ENCODE measurements at places on chromosomes 12 and 14.

DNA sequence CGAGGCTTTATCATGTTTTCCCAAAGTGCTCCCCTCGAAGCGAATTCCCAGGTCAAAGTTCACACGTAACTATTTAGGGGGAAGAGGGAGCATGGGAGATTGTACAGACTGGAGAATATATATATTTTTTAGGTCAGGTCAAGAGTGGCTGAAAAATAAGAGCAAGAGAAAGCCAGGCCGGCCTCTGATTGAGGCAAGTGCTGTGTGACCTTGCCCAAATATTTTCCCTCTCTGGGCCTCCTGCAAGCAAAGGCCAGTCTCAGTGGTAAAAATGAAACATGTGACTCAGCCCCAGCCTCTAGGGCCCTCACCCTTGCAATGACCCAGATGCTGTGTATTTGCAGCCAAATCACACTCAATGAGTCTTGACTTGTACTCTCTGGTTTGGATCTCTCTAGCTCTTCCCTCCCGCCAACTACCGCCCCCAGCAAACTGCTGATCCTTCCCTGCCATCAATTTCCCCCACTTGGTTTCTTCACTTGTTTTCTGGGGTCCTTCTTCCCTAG is 34.1 kb downstream of the SMUG1 start:
- no peak for DNase-seq

GRCh38 chr14:71103662-71104484 is 196.6 kb downstream of the PCNX1 start:
- no peak for DNase-seq

DNA sequence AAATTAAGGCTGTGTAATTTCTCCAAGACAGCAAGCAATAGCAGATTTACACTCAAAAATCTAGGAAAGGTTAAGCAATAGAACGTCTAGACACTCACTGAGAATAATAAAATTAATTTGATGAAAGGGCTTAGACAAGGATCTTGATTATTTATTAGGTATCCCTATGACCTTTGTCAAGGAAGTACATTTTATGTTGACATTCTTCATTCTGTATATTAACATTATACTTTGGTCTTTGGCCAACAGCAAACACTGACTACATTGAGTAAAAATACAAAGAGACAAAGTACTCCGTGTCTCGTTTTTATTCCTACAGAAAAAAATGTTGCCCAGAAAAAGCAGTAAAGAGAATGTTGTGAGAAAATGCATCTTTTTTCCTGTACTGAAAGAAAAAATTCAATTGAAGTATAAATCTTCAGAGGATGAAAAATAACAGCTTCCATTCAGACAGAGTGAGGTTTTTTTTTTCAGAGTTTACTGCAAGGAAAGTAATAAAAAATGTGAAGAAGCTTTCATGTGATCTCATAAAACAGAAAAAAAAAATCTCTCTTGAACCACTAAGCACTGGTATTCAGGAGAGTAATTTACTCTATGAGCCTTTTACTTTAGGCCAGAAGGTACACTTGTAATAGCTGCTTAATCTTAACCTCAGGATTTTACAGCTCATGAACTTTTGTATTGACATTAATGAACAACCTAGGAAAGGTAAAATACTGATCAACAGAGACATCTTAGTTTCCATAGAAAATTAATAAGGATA is 605.0 kb downstream of the FSCB start:
- no peak for DNase-seq

DNA sequence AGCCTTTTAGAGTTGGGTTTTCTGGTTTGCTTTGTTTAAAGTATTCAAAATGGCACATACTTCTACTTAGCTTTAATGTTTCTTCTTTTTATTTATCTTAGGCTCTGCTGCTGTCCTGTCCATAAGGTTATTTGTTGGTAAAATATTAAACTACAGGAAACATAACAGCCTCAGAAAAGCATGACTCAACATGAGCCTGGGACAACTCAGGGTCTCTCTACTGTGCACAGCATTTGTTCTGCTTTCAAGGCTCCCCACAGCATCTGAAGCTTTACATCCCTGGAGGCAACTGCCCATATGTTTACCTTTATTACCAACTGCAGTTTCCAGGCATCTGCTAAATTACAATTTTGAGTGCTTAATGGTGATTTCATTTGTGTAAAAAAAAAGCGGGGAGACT is 954.2 kb upstream of the FBXO33 start:
- no peak for DNase-seq

GRCh38 chr12:57718641-57719528 is 19.7 kb downstream of the AGAP2 start:
- no peak for DNase-seq

- peak; percentile 2 for DNase-seq
Observed at GRCh38 chr14:103188810-103189480, 65.7 kb downstream of the TNFAIP2 start.

DNA sequence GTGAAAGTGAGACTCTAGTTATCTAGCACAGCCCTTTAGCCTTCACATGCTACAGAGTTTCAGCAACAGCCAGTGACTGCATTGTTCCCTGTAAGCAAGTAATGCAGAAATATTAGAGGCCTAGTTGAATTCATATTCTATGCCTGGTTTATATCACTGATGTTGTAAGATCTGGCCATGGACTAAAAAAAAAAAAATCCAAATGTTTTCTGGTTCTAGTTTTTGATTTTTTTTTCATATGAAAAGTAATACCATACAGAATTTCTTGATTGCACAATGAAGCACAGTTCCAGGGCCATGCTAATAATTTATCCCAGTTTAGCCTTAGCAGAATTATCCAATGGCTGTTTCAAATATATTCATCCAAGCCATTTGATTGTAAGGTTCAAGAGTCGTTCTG is 341.5 kb upstream of the DDHD1 start:
- no peak for DNase-seq

GRCh38 chr14:88612981-88613380 is 50.1 kb downstream of the ZC3H14 start:
- DNase-seq = no peak

GRCh38 chr14:50831726-50832168 is 785 bp upstream of the NIN start:
- DNase-seq = no peak

DNA sequence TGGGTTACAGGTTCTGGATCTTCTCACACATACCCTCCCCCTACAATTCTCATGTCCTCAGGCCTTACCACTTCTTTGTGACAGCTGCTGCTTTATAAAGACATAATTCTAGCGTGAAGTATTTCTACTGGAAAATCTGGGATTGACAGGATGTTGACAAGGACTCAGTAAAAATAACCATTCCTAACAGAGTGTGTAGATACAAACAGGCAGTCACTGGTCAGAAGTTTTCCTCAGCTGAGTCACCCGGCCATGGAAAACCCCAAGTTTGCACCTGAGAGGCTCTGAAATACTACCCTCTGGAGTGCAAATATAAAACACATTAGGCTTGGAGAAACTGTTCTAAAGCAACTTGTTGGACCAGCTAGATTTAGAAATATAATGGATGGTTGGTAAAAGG is 54.4 kb downstream of the SPPL3 start:
- no peak for DNase-seq

DNA sequence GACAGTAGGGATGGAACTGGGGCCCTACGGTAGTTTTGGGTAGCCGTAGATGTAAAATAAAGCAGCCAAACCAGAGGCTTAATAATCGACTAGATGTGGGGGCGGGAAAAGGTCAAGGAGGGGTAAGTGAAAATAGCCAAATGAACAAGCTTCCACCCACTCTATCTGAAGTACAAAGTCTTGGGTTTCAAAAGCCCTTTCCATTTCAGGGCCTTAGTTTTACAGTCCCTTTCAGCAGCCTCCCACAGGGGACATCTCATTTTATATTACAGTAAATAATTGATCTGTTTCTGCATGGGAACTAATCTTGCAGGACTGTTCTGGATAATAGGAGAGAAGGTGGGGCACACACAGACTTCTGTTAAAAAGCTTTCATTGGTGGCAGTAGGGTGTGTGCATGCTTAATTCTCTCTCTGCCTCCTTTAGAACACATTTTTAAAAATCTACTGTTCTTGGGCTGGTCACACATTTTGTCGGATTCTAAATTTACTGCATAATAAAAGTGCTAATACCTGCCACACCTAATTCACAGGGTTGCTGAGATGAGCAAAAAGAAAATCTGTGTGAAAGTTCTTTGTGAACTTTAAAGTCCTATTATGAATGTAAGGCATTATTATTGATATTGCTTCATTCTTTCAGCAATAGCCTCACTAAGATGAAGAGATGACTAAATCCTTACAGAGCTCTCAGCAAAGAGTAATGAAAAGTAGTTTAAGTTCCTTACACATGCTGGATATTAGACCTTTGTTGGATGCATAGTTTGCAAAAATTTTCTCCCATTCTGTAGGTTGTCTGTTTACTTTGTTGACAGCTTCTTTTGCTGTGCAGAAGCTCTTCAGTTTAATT is 104.6 kb downstream of the ITPR2 start:
- no peak for DNase-seq

DNA sequence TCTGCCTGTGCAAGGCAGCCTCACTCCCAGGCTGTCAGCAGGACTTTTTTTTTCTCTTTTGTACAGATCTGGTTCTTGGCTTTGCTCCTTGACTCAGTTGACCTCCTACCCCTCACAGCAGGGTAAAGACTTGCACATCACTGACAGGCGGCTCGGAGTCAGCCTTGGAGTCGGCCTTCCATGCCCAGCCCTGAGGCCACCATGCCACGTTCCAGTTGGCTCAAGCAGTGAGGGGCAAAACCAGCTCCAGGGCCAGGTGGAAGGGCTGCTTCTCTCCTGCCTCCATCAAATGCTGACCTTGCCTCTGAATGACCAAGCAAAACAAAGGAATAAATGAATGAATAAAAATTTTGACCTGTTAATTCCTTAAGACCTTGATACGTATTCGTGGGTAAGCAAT is 27.6 kb downstream of the JAG2 start:
- no peak for DNase-seq

- no peak for DNase-seq
Observed at GRCh38 chr12:129028844-129029243, 175.6 kb downstream of the GLT1D1 start.

- DNase-seq = no peak
Observed at GRCh38 chr12:119601877-119602733, 8.5 kb downstream of the TMEM233 start.

DNA sequence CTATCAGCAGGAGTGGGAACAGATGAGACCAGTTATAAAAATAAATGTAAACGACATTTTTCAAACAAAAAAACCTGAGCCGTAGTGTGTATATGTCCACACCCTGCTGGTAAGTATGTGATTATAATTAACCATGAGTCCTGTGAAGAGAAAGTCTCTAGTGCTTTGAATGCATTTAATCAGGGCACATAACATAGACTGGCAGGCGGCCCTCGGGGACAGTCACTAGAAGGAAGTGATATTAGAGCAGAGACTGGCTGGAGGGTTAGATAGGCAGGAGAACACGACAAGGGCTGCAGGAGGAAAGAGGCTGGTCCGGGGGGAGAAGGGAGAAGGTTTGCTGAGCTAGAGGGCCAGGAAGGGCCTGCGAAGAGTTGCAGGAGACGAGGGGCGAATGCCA is 23.8 kb upstream of the ELK3 start:
- no peak for DNase-seq

DNA sequence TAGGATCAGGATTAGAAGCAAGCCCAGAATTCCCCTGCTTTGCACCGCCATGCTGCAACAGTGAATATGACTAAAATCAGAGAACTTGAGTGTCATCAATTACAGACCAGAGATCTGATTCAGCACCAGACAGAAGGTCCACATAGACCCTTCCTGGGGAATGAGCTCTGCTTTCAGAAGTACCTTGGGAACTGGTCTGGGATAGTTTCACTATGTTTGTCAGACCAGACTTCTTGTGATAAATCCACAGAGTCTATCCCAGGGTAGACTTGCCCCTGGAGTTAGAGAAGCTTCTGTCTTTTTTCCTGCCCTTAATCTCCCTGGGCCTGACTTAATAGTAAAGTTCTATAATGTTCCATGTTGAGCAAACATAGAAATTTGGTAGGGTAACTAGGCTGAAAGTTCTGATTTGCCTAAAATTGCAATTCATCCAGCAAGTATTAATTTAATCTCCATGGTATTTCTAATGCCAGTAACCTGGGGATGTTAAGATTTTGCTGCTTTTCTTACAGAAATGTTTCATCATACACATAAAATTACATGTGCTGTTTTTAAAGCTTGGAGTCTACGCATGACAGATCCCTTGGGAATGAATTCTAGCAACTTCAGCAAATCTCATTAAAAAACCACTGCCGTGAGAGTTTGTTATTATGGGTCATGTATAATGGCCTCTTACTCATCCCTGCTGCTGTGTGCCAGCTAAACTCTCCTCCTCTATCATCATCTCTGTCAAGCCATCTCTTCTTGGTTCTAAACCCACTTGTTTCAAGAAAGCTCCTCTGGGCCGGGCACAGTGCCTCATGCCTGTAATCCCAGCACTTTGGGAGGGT is 61.3 kb upstream of the METAP2 start:
- DNase-seq = no peak

GRCh38 chr12:119914666-119915065 is 37.5 kb upstream of the CIT start:
- DNase-seq = no peak

DNA sequence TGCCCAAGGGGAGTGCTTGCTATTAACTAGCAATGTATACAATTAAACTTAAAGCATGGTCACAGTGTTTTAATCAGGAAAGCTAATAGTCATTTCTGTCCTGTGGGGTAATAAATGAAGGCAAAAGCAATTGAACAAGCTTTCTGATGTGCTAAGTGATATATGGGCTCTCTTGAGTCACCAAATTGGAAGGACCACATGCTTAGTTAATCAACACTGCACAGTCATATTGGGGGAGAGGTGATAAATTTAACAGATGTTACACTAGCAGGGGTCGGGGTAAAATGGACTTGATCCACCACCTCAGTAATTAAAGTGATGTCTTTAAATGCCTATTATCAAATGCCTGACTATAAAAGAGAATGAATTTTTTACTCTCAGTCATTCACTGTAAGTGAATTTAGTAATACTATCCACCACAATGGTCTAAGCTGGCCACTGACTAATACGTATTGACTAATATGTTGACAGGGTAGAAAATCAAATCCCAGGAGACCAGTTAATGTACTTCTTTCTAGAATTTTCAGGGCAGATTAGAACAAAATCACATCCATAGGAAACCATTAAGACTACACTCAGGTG is 736.3 kb downstream of the RPS29 start:
- no peak for DNase-seq

DNA sequence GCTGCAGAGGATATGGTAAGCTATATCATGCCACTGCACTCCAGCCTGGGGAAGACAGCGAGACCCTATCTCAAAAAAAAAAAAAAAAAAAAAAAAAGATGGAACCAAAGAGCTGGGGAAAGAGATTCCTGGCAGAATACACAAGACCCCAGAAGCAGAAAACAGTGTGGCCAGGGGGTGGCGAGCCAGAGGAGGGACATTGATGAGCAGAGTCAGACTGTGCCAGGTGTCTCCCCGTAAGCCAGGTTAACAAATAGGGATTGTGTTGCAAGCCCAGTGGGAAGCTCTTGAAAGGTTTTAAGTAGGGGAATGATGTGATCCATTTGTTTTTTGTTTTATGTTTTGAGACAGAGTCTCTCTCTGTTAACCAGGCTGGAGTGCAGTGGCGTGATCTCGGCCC is 56.1 kb downstream of the FIGNL2 start:
- DNase-seq = no peak

- DNase-seq = no peak
Observed at GRCh38 chr12:113804961-113805600, 161.0 kb downstream of the RBM19 start.

GRCh38 chr12:65825507-65826352 is 1.4 kb downstream of the HMGA2 start:
- DNase-seq = no peak
